ENCODE measurements at places on chromosomes 2 and 18.

- no peak for DNase-seq
Measured at GRCh38 chr2:69828938-69829255, 563 bp upstream of the GMCL1 start.

DNA sequence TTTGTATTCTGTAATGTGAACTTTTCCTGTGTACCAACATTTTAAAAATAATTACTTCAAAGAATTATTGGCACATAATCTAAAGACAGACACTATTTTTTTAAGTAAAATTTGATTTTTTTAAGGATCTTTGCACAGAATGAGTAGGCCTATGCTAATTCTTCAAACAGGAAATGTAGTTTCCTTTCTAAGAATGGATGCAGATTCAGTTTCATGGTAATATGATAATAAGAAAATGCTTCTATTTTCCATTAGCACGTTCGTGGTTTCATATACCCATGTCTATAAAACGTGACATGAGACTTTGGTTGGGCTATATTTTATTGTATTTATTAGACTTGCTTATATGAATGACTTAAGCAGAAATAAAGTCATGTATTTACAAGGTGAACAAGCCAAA is 191.8 kb upstream of the RBBP8 start:
- no peak for DNase-seq

GRCh38 chr2:122545821-122546220 is 790.4 kb downstream of the TSN start:
- no peak for DNase-seq

DNA sequence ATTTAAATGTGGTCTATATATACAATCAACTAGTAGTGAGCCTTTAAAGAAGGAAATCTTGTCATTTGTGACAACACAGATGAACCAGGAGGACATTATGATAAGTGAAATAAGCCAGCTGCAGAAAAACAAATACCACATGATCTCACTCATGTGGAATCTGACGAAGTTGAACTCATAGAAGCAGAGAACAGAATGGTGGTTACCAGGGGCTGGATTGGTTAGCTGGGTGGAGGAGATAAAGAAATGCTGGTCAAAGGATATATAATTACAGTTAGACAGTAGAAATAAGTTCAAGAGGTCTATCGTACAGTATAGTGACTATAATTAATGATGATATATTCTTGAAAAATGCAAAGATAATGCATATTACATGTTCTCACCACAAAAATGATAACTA is 267.9 kb downstream of the FBXO15 start:
- DNase-seq = no peak
